ENCODE measurements at places on chromosomes 3 and 15.

DNA sequence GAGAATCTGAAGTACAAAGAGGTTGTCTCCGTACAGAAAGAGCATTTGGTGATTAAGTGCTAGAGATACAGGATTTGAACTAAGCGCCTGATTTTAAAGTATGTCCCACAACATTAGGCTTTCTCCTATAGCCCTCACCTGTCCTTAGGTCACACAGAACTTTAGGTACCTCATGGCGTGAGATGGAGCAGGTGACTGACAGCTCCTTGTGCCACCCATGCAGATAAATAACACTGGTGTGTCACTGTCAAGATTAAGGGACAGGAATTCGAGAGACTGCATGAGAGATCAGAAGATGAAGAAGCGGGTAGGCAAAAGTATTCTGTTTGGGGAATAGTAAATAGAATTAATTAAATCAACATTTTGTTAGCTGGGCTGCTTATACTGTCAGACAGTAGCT is 1.1 kb downstream of the BLM start:
- no peak for DNase-seq

GRCh38 chr15:28975766-28976179 is 90.0 kb downstream of the APBA2 start:
- DNase-seq: no peak

DNA sequence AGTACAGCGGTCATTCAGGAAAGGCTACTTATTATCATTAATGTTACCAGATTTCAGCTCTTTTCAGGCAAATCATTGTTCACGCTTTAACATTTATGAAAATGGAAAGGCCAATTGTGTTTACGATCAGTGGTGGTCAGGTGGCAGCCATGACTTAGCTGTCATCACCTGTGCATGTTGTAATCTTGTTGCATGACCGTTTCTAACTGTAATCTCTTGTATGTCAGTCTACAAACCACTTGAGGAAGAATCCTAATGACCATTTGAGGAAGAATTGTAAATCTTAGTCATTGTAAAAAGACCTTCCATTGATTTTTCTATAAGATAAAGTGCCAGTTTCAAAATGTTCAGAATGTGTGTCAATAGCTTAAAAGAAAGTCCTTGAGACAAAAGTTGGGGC is 100.4 kb downstream of the SERPINI1 start:
- DNase-seq: no peak

DNA sequence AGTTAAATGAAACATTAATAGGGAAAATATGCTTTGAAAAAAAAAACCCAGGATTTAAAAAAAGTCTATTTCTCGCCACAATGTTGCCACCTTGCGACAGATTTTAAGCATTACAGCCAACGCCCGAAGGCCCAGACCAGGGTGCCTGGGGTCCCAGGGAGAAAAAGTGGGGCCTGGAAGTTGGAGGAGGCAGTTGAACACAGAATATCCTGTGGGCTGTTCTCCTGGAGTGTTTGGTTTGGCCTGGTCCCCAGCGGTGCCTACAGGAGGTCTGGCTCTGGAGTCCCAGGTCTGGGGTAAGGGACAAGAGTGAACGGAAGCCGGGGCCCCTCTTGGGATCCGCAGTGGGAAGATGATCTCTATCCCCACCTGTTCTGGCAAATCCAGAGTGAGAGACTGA is 3.4 kb downstream of the RNU6-1 start:
- DNase-seq: no peak

DNA sequence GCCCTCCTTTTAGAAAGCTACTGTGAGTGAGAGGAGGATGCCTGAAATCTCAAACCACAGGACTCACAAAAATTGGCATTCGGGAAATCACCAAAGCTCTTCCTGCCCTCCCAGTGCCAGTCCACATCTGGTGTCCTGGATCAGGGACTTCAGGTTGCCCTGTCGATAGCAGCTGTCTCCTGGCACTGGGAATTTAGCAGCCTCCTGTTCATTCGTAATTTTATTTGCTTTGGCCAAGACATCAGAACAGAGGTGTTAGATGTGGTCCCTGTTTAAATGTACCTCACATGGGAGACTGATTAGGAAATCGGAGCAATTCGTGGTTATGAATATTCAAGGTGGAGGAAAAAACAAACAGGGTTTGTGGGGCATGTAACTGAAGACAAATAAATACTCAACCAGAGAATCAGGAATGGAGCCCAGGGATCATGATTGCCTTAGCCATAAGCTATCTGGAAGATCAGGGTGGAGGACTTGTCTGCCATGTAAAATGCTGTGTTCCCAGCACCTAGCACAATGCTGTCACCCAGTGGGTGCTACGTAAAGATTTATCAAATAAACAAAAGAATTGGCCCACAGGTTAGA is 265.2 kb upstream of the PROK2 start:
- no peak for DNase-seq

GRCh38 chr15:73287019-73287418 is 81.7 kb downstream of the HCN4 start:
- DNase-seq: no peak

DNA sequence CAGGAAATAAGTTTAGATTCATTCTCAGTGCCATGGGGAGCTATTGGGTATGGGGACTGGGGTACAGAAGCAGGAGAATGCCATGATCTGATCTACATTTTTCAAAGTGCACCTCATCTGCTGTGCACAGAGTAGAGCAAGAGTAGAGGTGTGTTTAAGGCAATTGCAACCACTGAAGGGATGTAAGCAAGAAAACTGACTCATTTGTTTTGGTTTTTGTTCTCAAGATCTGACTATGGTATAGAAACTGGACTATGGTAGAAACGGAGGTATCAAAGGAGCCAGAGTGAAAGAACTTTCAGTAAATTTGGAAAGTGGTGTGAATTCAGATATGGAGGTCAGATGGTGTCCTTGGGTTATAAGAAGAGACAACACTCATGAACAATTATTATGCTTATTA is 86.2 kb upstream of the CMSS1 start:
- DNase-seq: no peak

DNA sequence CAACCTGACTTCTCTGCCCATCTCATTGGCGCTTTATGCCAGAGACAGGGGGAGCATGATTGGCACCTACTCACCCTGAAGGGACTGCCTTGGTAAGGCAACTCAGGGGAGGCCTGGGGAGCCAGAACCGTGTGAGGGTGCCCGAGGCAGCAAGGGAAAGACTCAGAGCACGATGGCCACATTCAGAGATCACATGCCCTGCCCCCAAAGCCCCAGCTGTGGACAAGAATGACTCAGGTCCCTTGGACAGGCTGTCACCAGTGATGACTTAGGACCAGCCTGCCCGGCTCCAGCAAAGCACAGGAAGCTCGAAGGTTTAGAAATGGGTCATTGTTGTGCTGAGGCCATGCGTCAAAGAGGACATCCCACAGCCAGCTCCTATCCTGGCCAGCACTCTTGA is 49.1 kb upstream of the LIMD1 start:
- DNase-seq: no peak

DNA sequence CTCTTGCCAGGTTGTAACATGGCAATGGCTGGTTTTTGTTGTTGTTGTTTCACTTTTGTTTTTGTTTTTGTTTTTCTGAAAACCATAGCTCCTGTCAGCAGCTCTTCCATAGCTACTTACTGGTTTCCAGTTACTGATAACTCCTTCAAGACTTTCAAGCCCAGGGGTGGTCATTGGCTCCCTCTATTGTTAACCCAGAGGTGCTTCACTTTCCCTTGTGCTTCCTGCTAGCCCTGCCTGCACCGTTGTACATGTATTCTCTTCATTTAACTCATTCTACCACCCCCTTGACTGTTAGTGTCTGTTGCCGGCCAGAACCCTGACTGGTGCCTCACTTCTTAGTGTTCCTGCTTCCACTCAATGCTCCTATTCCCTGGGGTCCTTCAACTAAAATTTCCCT is 4.2 kb upstream of the TRAT1 start:
- DNase-seq: no peak

DNA sequence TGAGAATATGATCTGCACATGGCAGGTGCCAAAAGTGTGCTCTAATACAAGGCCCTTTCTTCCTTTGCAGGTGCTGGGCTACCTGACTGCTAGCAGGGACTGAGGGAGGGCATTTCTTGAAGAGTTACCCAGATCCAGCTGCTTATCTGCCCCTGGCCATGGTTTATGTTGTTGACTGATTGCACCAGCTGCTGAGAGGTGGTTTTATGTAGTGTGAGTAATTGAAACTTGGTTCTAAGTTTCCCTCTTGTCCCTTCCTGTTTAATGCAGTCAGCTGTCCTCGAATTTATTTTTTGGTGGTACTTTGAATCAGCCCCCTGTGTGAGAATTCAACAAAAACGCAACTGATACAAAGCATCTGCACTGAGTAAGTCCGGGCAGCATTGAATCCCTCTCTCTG is 288.3 kb upstream of the C2CD4B start:
- no peak for DNase-seq

DNA sequence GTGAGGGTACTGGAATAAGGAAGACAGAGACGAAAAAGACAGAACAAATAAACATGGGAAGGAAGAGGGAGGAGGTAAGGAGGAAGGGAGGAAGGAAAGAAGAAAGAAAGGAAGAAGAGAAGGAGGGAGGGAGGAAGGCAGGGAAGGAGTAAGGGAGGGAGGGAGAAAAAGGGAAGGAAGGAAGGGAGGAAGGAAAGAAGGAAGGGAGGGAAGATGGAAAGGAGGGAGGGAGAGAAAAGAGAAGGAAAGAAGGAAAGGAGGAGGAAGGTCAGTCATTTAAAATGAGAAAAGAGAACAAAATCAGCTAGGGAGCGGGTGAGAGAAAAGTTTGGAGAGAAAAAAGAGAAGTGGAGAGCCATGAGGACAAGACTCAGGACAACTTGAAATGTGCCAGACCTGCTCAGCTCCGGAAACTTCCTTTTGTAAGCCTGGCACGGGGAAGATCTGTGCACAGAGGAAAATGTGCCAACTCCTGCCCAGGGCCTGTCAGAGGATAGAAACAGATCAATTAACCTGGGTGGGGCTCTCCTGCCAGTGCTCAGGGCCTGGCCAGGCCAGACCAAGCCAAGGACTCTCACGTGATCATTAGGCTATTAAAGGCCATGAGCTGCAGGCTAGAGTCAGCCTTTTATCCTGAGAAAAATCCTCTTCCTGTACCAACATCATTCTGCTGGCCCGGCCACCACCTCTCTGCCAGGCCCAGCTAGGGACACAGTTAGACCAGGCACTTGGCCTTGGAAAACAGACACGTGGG is 50.1 kb upstream of the BCL6 start:
- no peak for DNase-seq

DNA sequence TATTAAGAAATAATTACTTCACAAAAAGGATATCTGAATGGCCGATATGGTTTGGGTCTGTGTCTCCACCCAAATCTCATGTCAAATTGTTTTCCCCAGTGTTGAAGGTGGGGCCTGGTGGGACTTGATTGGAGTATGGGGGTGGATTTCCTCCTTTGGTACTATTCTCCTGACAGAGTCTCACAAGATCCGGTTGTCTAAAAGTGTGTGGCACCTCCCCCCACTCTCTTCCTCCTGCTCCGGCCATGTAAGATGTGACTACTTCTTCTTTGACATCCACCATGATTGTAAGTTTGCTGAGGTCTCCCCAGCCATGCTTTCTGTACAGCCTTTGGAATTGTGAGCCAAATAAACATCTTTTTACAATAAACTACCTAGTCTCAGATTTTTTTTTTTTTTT is 34.5 kb downstream of the ZBTB11 start:
- no peak for DNase-seq

GRCh38 chr3:167958141-167958540 is 137.6 kb downstream of the GOLIM4 start:
- no peak for DNase-seq

GRCh38 chr3:172617976-172618375 is 92.9 kb downstream of the NCEH1 start:
- DNase-seq: no peak

GRCh38 chr3:12588039-12589009 is 31.4 kb downstream of the MKRN2 start:
- no peak for DNase-seq

GRCh38 chr15:74402873-74403587 is 30.7 kb downstream of the SEMA7A start:
- DNase-seq: no peak

GRCh38 chr3:139131951-139132350 is 87.3 kb upstream of the PRR23C start:
- no peak for DNase-seq

GRCh38 chr15:42612367-42612912 is 37.0 kb downstream of the STARD9 start:
- DNase-seq: no peak

- DNase-seq: no peak
Measured at GRCh38 chr15:40100123-40100946, 8.3 kb downstream of the BMF start.

Measured in GM04504 (cell line).